ENCODE measurements at places on chromosomes 3 and 15.

GRCh38 chr15:94036156-94036555 is 195.2 kb upstream of the MCTP2 start:
- no peak for DNase-seq

DNA sequence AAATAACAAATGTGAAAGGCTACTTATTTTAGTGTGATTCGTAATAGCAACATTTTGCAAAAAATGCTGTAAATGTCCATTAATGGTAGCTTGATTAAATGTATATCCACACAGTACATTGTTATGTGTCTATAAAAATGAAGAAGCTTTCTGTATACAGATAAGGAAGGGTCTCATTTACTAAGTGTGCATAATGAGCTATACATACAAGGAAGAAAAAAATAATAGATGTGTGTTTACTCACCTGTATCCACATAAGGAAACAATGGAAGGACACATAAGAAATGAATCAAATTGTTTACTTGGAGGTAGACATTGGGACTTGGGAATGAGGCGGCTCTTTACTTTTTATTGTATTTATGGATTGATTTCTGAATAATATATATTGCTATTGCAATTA is 34.9 kb downstream of the MED12L start:
- DNase-seq, result no peak

- DNase-seq, result no peak
Observed at GRCh38 chr15:73265536-73266153, 103.1 kb downstream of the HCN4 start.

- no peak for DNase-seq
Observed at GRCh38 chr15:85704720-85705429, 89.8 kb downstream of the KLHL25 start.

GRCh38 chr15:93152951-93153350 is 63.9 kb upstream of the RGMA start:
- no peak for DNase-seq

DNA sequence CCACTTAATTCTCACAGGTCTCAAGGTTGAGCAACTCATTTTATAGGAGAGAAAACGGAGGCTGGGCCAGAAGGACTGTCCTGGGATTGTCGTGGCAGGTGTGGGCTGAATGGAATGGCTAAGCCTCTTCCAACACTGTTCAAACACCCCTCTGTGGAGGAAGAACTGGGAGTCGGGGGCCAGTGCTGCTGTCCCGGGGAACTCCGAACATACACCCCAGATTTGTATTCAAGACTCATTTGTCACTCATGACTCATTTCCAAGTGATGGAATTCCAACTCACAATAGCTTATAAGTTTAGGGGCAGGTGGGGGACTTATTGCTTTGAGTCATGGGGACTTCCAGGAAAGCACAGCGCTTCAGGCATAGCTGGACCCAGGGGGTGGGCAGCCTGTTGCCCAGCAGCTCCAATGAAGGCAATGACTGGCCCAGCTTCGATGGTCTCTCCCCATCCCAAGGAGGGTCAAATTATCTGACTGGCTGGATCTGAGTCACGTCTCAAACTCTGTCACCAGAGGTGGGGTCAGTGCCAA is 72.5 kb downstream of the TM2D3 start:
- DNase-seq, result no peak

Measured in stimulated activated CD8-positive, alpha-beta memory T cell treated with anti-CD3 and anti-CD28 coated beads, Interleukin-15, amount 100 ng/mL, for 4 hours (primary cell).